Left cardiac atrium (tissue), 4 donors: ENCODE measurements at places on chromosomes 16 and 17. TPM values are rescaled to one million over a fixed set of nuclear protein-coding genes. Genes with fewer than 3 reads are reported as not detected.

- no peak for DNase-seq
Observed at GRCh38 chr17:6796017-6796886, 20.2 kb downstream of the FBXO39 start.

GRCh38 chr16:79329166-79329521, 271.4 kb downstream of the MAF start:
- no peak for DNase-seq

DNA sequence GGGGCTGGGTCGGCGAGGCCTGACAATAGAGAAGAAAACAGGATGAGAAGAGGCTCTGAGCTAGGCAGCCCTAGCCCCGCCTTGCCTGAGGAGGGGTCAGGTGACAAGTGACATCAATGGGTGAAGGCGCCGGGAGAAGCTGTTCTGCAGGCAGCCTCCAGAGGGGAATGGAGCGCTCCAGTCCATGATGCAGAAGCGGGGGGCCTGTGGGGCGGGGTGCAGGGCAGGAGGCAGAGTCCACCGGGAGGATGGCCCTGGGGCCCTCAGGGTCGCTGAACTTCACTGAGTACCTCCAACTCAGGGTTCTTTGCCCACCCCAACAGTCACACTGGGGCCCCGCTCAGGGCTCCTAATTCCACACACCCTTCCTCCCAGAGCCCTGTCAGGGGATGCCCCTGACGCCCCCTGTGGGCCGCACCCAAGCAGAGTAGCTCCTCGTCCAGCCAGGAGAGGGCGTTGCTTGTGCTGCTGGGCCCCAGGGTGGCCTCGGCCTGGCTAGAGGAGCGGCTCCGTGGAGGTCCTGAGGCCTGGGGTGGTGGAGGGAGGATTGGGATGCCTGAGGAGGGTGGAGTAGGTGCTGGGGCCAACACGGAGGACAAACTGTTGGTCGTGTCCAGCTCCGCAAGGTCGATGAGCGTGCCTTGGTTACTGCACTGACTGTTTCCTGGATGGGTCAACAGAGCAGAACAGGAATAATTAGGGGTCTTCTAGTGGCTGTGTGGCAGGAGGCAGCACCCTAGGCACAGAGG, 20.8 kb downstream of the GGA3 start:
- no peak for DNase-seq

- peak; percentile 0 for DNase-seq
Observed at GRCh38 chr17:10025976-10026901, 121.2 kb upstream of the RCVRN start.

- no peak for DNase-seq
Observed at GRCh38 chr17:29777663-29778062, 152.4 kb downstream of the SSH2 start.

DNA sequence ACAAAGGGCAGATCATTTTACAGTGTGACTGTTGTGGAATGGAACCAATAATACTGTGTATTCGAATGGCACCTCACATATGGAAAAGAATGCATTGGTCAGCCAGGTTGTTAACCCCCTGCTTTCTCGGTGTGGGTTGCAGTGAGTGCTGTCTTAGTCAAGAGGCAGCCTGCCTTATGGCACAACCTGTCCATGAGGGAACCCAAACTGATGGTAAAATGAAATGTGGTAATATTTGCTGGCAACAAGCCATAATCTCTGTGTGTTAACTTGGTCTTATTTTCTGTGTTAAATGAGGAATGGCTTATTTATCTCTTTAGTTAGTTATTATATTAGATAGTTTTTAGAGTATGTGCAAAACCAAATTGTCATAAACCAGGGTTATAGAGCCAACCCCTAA, 81.6 kb downstream of the TMC6 start:
- no peak for DNase-seq

GRCh38 chr16:62213763-62214162, 177.5 kb upstream of the CDH8 start:
- DNase-seq = no peak

- no peak for DNase-seq
Observed at GRCh38 chr17:4545217-4545951, 9.8 kb downstream of the MYBBP1A start.

DNA sequence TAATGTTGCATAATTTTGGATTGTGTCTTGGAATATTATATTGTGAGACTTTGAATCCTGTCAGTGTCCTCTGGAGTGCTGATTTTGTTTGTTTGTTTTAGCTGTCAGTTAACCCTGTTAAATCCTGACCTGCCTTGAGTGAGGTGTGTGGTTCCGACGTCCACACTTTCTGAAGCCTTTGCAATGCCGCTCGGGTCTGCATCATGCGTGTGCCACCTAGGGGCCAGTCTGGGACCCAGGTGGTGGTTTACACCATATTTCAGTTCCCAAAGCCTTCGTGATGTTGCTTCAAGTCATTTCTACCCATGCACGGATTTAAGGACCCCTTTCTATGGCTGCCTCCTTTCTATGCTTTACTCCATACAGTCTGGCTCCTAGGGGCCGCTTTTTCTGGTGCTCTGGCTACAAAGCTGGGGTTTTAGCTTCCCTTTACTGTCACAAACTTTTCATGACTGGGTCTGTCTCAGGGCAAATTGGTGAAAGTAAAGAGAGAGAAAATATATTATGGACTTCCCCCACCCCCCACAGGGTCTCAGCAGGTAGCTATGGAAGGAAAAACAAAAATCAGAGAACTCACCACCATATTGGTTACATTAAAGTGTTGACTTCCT, 11.4 kb upstream of the OR4D1 start:
- no peak for DNase-seq

DNA sequence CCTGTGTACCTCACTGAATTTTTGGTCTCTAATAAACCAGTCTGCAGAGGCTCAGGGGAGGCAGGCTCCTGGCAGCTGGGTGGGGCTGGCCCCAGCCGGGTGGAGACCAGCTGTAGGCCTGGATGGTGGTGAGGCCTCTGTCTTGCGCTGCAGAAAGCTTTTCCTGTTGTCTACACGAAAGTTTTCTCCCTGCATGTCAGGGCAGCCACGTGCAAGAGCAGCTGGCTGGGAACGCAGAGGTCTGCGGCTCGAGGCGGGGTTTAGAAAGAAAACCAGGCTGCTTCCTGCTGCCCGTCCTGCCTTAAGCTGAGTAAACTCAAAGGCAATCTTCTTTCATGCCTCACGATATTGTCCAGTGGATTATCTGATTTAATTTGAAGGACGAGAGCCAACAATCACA, 2.4 kb downstream of the SERPINF1 start:
- peak; percentile 86 for DNase-seq

- no peak for DNase-seq
Observed at GRCh38 chr17:81093619-81094508, 58.9 kb downstream of the BAIAP2 start.

- no peak for DNase-seq
Observed at GRCh38 chr16:2818272-2818876, 1.3 kb downstream of the PRSS21 start.

DNA sequence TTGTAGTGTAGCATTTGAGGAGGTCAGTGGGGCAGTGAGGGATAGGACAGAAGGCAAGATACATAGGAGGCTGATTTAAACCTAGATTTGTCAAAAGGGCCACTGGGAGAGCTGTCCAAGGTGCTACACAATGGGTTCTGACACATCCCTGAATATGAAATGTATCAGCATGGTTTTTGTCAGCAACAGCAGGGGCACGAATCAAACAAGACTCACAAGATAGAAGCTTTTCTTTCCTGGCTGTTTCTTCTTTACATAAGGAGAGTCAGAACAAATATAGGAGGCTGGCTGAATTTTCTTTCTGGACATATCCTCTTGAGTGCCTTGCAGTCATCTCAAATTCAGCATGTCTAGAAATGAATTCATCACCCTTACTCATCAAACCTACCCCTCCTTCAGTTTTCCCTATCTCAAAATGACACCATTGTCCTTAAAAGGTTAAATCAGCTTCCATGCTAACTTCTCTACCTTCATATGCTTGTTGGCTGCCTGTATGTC, 130.5 kb downstream of the NPIPB5 start:
- no peak for DNase-seq

The ASPHD1 gene
- total RNA-seq = 1.0 TPM

The PABPN1L gene
- total RNA-seq = not detected

The TAT gene
- total RNA-seq = not detected

The RNF157 gene
- total RNA-seq = 11.1 TPM

The C16orf74 gene
- total RNA-seq = 2.3 TPM
